Activated naive CD4-positive, alpha-beta T cell treated with anti-CD3 and anti-CD28 coated beads for 36 hours (primary cell): ENCODE measurements at places on chromosomes 3 and 15. TPM values are rescaled to one million over a fixed set of nuclear protein-coding genes. Genes with fewer than 3 reads are reported as not detected.

The STARD5 gene
- total RNA-seq = 11.7 TPM

The DZIP1L gene
- total RNA-seq = not detected

The B3GALNT1 gene
- 0.76 TPM for total RNA-seq

The FOXB1 gene
- total RNA-seq = not detected

The ATP13A5 gene
- total RNA-seq = not detected

The TMCO5A gene
- total RNA-seq = not detected

The ABCC5 gene
- total RNA-seq = 12.0 TPM

The THRB gene
- total RNA-seq = not detected

The IL5RA gene
- total RNA-seq = not detected

The MASP1 gene
- not detected for total RNA-seq

The PLA2G4D gene
- total RNA-seq = not detected

The HHLA2 gene
- 0.26 TPM for total RNA-seq

The TBC1D5 gene
- total RNA-seq = 54.4 TPM

The GOLGA8R gene
- 1.6 TPM for total RNA-seq

The CHMP2B gene
- 24.9 TPM for total RNA-seq

The IL17RB gene
- total RNA-seq = 0.15 TPM

The LCTL gene
- total RNA-seq = not detected

The C3orf62 gene
- total RNA-seq = 1.7 TPM

The GPR156 gene
- not detected for total RNA-seq

The P3H2 gene
- total RNA-seq = not detected
